ENCODE measurements at places on chromosomes 6 and 20. TPM values are rescaled to one million over a fixed set of nuclear protein-coding genes. Genes with fewer than 3 reads are reported as not detected.

GRCh38 chr20:59818911-59819310, 114.5 kb downstream of the SYCP2 start:
- no peak for DNase-seq

DNA sequence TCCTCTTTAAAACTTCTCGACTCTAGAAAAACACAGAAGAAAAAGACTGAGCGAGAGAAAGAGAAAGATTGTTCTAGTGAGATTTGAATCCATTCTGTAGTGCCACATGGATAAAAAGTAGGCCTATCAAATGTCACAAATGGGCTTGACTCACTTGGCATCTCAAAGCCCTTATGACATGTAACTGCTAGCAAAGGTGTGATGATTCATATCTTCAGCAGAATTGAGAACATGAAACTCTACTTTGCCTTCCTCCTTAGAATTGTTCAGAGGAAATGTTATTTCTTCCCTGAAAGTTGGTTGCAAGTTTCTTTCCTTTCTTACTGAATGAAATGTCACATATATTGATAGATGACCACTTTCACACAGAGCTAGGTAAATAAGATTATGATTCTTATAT, 40.4 kb upstream of the DUSP22 start:
- no peak for DNase-seq

DNA sequence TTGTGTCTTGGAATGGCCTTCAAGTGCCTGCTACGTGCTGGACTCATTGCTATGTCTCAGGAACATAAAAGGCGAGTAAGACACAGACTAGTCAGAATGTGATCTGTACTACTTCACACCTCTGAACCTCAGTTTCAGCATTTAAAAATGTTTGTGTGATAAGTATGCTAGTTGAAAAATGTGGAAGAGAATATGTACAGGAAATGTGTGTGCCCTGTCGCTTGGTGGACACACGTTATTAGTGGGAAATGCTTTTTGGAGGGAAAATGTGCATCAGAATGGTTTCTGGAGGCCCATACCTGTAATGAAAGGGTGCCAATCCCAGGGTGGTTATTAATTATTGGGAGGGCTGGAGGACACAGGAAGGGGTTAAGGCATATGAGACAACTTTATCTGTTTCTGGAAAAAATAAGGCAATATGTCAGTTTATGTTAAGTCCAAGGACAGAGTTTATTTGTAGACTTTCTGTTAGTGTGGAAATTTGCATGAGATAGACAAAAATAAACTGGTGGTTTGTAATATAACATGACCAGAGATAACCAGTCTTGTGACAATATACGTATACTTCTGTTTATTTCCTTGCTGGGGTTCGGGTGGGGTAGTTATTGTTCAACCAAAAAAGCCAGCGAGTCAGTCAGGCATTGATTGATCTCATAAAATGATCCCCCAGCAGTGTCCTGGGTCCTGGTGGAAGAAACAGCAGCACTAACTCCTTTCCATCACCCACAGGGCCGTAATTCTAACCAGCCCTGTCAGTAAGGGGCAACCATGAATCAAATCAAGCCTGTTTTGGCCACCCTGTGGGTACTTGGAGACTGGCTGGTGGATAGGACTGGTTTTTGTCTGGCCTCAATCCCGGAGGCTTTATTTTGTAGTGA, 117.9 kb downstream of the JARID2 start:
- DNase-seq: no peak

DNA sequence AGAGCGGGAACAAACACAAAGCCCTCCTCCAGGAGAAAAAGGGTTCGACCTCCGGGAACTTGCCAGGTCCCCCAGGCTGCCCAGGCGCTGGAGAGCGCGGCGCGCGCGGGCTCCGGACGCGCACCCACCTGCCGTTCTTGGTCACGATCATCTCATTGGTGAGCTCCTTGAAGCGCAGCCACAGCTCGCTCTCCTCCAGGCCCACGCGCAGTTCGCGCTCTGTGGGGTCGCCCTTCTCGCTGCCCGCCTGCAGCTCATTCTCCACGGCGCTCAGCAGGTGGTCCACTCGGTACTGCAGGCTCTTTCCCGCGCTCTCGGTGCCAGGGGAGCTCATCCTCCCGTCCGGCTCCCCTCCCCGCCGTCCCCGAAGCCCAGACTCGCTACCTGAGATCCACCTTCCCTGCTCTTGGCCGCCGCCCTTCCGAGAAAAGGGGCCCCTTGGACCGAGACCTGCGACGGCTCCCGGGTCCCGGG, 356 bp downstream of the TBXT start:
- DNase-seq: no peak

Gene GGTLC1
- not detected for total RNA-seq

Gene TXLNB
- total RNA-seq: not detected

Gene KCNQ2
- 0.13 TPM for total RNA-seq
